ENCODE measurements at places on chromosomes 5 and 9. TPM values are rescaled to one million over a fixed set of nuclear protein-coding genes. Genes with fewer than 3 reads are reported as not detected.

- DNase-seq, result no peak
These were observed 22.2 kb upstream of the SLC9A3 start for GRCh38 chr5:546376-546908.

DNA sequence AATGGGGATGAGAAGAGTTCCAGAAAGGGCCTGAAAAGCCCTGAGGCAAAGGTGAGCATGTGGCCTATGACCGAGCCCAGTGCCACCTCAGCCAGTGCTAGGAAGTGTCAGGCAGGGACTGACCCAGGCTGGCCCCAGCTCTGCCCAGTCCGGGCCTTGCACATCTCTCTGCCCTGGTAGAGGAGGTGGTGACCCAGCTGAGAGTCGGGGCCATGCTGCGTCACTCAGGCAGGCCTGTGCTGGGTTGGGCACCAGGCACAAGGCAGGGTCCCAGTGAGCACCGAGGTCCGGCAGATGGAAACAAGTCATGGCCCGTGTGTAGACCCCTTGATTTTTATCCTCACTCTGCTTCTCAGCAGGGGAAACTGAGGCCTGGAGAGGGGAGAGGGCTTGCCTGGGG, 729 bp downstream of the CDHR2 start:
- no peak for DNase-seq

- DNase-seq, result no peak
These were observed 41.6 kb upstream of the SLC36A2 start for GRCh38 chr5:151388960-151389359.

ZNF189 gene
- 21.1 TPM for total RNA-seq

PPP3R2 gene
- not detected for total RNA-seq

DNA sequence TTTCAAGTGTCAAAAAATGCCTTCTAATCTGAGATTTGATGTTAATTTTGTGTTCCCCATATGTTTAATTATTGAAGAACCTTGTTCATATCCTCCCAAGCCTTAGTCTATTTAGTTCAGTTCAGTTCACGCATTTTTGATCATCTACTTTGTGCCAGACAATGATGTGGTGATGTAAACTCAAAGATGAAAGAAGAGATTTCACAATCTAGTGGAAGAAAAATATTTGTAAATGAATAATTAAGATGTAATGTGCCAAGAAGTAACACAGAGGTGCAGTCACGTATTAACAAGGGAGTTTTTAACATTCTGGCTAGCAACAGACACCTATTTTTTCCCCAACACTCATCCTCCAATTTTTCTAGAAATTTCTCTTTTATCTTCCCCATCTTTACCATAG, 22.1 kb upstream of the KIF2A start:
- DNase-seq, result no peak

GRCh38 chr9:131033269-131034224, 24.6 kb downstream of the LAMC3 start:
- no peak for DNase-seq

DNA sequence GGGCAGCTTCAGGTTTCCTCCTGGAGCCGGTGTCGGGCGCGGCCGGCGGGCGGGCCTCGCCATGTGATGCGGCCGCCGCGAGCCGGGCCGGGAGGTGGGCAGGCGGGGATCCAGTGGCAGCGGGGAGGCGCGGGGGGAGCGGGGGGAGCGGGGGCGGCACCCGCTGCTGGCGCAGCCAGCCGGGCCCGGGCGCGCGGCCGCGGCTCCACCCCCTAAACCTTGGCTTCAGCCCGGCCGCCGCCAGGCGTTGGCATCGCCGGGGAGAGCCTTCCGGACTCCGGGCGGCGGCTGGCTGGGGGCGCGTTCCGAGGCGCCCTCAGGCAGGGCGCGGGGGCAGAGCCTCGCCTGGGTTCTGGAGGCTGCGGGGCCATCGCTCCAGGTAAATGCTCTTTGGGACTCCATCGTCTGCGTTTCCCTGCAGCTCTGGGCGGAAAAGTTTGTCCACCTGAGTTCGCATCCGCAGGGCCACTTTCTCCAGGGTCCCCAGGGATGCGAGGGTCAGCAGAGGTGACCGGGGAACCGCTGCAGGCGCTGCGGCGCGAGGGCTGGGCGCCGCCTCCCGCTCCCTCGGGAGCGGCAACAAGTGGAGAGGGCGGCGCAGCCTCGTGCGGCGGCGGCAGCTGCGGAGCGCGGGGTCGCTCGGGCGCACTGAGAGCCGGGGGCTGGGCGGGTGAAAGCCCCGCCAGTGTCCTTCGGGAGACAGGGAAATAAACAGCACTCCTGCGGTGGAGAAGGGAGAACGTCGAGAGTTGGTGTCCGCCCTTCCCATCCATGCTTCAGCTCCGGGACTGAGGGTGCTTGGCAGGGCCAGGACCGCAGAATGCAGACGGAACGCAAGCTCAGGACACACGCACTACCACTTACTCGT, at the start of gene ARHGEF28:
Gene ARHGEF28 (plus strand): TSS at position 253 of the 868 bp plus-strand sequence. CDS start 58,656 bp downstream, outside the sequence.
- DNase-seq, result no peak

LOX gene
- total RNA-seq, result not detected

GRCh38 chr9:101369286-101369685, 15.5 kb downstream of the BAAT start:
- DNase-seq, result no peak

DNA sequence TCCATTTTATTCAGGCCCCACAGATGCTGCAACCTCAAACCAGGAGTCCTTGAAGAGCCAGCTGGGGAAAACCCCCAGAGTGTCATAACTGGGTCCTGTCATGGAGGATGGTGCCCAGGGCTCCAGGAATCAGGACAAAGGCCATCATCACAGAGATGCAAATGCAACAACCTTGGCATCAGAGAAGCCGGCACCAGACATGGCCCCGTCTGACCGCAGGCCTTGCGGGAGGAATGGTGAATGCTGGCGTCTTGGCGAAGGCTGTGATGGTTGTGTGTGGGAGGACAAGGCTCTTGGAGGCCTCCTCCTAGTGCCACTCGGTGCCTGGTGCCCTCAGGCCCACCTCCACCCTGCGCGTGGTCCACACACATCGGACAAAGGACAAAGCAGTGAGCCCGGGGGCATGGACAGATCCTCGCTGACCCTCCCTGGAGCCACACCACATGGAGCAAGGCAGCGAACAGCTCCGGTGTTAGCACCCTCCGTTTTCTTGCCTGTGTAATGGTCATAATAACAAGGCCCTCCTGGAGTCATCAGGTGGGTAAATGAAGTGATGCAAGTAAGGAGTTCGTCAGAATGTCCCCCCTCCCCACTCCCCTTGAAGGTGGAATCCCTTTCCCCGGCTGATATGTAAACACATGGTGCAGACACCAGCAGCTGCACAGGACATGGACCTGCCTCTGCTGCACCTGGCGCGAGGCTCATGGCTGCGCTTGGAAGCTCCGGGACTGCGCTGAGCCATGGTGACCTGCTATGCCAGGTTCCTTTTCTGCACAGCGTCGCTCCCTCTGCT, 380.7 kb downstream of the IRX2 start:
- DNase-seq, result no peak

- DNase-seq, result no peak
These were observed 51.8 kb downstream of the NDST1 start for GRCh38 chr5:150559701-150560100.

GRCh38 chr5:141850786-141851185, 27.4 kb downstream of the PCDH1 start:
- no peak for DNase-seq

GGTA1 gene
- total RNA-seq, result not detected

GRCh38 chr5:9439531-9440292, 106.2 kb downstream of the SEMA5A start:
- no peak for DNase-seq

- DNase-seq, result no peak
These were observed 507.3 kb upstream of the TNC start for GRCh38 chr9:115625251-115625650.

- DNase-seq, result no peak
These were observed 68.9 kb downstream of the SLC1A3 start for GRCh38 chr5:36675282-36675681.

SLC4A9 gene
- not detected for total RNA-seq

- DNase-seq, result no peak
These were observed 176.4 kb upstream of the PLCXD3 start for GRCh38 chr5:41686767-41687166.

DNA sequence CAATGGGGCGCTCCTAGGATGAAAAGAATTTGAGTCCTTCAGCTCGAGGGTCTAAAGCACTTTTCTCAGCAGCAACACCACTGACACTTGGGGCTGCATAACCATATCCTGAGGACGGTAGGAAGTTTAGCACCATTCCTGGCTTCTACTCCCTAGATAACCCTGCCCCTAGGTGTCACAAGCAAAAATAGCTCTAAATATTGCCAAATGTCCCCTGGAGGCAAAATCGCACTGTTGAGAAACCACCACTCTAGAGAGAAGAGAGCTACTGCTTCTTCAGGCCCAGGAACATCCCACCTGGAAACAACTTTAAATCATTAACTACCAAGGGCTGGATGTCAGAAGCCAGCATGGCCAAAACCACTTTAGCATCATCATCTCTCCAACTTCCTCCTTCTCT, 29.8 kb downstream of the MYO10 start:
- no peak for DNase-seq

DNA sequence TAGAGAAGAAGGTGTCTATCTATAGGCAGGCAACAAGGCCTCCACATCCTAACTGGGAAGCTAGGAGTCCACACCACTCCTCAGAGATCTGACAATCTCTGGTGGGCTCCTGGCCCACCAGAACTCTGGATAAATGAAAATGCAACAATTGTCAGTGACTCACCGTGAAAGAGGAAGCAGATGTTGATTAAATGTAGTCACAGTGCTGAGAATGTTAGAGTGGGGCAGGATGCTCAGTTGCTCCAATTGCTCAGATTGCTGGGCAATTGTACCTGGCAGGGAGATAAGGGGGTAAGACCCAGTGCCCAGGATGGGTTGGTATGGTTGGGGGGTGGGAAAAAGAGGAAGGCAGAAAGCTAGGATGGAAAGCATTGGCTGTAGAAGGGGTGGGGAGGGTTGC, 4.3 kb downstream of the CCL19 start:
- no peak for DNase-seq

DNA sequence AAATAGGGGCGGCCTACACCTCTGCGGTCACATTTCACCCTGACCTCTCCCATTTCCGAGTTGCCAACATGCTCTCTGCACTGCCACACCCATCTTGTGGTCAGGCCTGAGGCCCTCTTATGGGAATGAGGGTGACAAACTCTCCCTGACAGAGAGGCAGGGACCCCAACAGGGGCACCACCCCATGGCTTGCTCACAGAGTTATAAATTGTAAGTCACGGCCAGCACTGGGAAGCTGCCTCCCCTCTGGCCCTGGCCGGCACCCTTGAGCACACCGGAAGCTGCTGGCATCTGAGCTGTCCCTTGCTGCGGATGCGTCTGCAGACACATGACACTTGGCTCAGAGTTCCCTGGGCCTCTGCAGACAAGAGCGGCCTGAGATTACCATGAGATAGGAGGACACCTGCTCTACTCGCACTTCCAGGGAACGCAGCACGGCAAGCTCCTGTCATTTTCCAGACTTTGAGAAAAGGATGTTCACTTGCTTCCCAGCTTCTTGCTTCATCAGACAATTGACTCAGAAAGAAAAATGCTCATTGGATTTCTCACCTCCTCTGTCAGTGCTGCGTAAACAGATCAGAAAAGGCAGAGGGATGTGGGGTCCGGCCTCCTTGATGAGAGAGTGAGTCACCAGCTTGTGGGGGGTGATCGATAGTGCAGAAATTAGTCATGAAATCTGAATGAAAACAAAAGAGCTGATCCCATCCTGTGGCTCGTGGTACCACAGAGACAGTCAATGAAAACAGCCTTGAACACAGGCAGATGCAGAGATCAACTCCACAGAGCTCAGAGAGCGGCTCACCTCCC, 269.8 kb downstream of the SYK start:
- no peak for DNase-seq

GRCh38 chr5:88886252-88886651, 3.3 kb upstream of the MEF2C start:
- DNase-seq, result no peak

- no peak for DNase-seq
These were observed 9.3 kb upstream of the DOLPP1 start for GRCh38 chr9:129071526-129072126.

F2RL1 gene
- total RNA-seq, result 0.22 TPM

DNA sequence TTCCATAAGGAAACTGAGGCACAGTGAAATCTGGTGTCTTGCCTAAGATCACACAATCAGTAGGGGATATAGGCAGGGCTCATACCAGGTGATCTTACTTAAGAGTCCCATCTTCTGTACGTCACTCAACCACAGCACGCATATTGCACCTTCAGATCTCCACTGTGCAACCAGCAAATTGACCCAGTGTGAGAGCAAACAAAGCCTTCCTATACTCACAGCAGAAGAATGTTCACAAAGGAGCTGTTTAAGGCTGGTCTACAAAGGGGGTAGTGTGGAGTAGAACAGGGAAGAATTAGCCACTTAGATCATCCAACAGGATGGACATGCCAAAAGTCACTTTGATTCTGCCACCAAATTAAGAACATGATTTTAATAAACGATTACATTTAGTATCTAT, 305.9 kb downstream of the SLIT3 start:
- no peak for DNase-seq

DNA sequence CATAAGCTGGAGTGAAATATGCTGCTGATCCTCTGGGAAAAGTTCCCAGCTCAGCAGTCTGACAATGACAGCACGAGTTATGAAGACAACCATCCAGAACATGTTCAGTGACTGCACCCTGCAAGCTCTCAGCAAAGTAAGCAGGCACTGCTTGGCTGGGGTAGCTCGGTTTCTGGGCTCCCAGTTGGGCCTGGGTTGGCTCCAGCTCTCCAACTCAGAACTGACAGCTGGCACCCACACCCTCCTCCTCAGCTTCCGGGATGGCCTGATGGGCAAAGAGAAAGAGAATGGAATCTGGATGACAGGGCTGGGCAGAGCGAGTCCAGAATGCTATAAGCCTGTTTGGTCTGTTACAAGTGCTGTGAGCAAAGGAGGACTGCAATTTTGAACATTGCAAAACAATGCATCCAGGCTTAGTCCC, 185.0 kb downstream of the CSNK1G3 start:
- no peak for DNase-seq

ROR2 gene
- total RNA-seq, result 0.12 TPM

SPINK6 gene
- not detected for total RNA-seq

DNA sequence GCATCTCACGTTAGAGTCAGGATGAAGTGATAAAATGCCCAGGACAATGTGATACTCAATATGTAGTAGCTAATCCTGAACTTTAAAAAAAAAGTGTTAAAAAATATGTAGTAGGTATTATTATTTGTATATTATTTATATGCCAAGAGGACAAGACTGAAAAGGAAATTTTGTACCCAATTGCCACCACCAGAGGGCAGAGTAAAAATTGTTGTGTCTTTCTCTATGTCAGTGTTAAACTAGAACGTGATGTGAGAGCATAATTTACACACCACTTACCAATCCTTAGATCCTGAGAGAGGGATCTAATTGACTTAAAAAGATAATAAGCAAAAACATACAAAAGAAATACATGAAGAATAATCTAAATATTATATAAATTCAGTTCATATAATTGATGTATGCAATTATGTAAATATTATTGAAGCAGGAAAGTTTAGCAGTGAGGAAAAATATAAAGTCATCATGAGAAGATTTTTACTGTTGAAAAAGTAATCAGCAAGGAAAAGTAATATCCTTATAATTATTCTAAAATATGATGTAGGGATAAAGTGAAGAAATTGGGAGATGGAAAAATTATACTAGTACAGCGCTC, 288.9 kb downstream of the RAB3C start:
- no peak for DNase-seq

FSD1L gene
- total RNA-seq, result 10.2 TPM

All from activated B cell treated with CpG ODN at 0.5 μM for 24 hours (primary cell).